Stimulated activated CD4-positive, alpha-beta T cell treated with anti-CD3 and anti-CD28 coated beads, TNF-alpha, amount 100 ng/mL, for 1 hour (primary cell): ENCODE measurements at places on chromosomes 16 and 17.

- no peak for DNase-seq
Observed at GRCh38 chr17:81491761-81492160, 20.8 kb downstream of the ACTG1 start.

GRCh38 chr16:68793401-68793857 lies 49.9 kb upstream of the TANGO6 start:
- DNase-seq, result no peak

- DNase-seq, result no peak
Observed at GRCh38 chr17:7811251-7811650, 22.8 kb upstream of the KDM6B start.

DNA sequence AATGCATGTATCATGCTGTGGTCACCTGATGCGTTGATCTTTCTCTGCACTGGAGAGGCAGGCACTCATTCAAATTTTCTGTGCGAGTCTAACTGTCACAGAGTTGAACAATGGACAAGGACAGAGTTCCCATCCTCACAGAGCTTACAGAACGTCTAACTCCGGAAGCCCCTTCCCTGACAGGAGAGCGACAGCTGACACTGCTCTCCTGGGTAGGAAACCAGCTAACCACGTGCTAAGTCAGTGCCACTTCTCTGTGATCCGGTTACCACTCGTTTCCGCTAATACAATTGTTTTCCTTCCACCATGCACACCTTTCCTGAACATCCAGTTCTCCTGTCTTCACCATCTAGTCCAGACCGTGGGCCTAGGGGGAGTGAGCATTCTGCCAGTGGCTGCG lies 11.3 kb downstream of the KLHDC4 start:
- DNase-seq, result no peak

DNA sequence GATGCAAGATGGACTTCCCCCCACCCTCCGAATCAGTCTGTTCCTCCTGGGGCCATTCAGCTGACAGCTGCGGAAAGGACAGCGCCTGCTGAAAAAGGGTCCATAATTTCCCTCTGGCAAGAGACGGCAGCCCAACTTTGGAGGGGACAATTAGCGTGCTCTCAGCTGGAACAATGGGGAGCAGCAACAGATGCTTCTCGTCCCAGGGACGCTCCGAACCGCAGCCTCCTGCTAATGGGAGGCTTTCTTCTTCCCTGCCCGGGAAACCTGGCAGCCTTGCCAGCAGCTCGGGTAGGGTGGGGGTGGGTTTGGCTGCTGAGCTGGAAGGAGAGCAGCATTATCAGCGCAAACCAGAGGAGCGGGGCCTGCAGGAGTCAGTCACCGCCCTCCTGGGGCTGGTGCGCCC lies 500.0 kb upstream of the SALL1 start:
- no peak for DNase-seq

DNA sequence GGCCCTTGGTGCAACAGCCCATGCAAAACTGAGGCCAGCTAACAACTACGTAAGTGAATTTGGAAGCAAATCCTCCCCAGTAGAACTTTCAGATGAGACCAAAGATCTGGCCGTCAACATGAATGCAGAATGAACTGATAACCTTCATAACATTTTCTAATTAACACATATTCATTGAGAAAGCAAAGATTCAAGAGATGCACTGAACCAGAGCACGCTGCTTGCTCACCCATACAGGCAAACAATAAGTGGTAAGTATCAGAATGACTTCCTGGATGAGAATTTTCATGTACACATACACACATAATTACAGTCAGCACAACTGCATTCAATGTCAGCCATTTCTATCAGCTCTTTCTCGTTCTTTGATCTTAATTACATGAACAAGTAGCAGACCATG lies 30.6 kb downstream of the XYLT1 start:
- DNase-seq, result no peak

DNA sequence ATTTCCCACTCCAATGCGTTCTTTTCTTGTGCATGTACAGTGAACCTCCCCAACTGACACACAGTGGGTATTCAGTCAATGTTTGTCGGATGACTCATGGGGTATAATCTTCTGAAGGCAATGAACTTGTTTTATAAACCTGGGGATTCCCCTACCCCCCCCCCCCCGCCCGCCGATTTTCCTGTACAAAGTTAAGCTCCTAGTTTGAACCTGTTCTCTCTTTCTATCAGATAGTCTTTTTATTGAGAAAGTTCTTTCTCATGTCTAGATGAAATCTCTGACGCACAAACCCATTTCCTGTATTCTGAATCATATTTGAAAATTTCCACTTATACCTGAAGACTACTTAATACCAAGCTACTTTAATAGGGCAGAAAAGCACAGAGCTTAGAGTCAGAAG lies 338.3 kb downstream of the CA10 start:
- DNase-seq, result no peak

GRCh38 chr16:78624366-78624765 lies 524.9 kb downstream of the WWOX start:
- no peak for DNase-seq

GRCh38 chr16:339680-340079 lies 12.8 kb downstream of the AXIN1 start:
- DNase-seq, result no peak

- no peak for DNase-seq
Observed at GRCh38 chr17:38673707-38674013, 1.1 kb downstream of the EPOP start.

GRCh38 chr16:89084814-89085612 lies 8.6 kb upstream of the ACSF3 start:
- no peak for DNase-seq

DNA sequence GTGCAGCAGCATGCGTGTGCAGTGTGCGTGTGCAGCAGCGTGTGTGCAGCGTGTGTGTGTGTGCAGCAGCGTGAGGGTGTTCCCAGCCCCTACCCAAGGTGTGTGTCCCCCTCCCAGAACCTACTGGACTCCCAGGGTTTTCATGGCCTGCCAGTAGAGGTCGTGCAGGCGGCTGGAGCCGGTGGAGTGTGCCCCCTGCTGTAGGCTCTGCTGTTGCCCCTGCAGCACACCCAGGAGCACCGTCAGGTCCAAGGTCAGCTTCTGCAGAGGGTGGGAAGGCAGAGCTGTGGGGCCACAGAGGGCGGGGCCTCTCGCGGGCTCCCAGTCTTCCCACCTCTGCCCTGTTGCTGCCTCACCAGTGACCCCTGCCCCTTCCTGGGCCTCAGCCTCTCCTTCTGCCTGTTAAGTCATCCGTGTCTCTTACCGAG lies 14.9 kb downstream of the MYBBP1A start:
- DNase-seq, result no peak

DNA sequence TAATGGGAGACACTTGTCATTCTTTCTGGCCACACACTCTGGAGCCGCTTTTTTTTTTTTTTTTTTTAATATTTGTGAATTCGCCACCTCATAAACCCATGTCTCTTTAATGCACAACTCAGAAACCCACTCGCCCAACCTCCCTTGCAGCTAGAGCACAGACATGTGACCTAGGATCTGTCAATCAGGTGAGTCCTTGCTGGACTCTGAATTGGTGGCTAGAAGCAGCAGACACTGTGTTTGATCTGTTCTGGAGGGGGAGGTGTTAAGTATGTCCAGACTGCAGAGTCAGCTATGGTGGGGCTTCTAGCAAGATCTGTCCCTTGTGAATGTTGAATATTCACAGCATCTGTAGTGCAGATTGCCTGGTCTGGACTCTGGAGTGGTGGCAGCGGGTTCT lies 112.1 kb downstream of the PRKCB start:
- DNase-seq, result no peak

DNA sequence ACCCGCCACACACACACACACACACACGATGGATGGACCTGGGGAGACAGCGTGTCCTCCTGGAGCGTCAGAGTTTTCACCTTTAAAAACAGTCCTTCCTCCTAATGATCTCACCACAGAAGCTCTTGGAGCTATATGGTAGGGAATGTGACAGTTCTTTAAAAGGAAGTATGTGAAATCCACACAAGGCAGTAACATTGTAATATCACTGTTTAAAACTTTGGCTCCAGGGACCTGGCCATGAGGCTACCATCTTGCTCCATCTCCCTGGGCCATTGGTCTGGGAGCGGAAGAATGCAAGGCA lies 302.4 kb downstream of the SOX9 start:
- DNase-seq, result no peak

DNA sequence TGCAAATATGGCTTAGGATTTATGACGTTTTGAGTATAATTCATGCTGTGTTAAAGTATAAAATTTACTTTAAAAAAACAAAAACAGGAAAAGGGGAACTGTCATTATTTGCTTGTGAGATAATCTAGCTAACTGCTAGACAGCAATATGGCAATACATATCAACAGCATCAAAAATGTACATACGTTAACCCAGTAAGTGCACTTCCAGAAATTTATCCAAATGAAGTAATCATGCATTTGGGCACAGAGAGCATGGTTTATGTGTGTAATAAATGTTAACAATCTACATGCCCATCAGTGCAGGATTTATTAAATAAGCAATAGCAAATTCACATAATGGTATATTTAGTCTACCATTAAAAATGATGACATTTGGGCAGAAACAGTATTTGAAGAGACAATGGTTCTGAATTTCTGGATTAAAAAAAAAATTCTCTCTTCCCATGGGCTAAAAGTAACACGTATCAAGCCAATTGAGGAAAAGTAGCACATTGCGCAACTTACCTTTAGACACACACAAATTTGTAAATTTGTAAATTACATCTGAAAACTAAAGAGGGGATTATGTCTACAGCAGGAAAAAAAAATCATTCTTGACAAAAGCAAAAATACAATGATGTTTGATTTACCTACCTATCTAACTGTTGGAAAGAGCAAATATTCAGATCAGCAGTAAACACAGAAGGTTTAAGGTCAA lies 80.2 kb downstream of the CACNG1 start:
- DNase-seq, result no peak

DNA sequence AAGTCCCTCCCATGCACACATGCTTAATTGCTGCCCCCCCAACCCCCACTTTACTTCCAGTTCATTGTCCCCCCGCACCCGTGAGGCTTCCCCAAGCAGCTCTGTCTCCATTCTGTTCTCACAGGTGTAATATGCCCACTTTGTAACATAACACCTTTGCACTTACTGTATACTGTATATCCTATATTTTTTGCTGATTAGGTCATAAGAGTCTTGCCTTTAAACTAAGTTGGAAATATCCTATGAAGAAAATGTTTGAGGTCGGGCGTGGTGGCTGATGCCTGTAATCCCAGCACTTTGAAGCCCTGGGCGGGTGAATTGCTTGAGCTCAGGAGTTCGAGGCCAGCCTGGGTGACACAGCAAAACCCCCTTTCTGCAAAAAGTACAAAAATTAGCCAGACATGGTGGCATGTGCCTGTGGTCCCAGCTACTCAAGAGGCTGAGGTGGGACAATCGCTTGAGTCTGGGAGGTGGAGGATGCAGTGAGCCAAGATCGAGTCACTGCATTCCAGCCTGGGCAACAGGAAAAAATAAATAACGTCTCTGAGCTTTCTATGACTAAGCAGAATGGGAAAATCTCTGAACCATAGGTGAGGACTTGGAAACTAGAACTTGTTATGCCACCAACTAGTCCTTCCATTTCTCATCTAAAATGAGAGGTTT lies 76.1 kb downstream of the TNRC6C start:
- no peak for DNase-seq

DNA sequence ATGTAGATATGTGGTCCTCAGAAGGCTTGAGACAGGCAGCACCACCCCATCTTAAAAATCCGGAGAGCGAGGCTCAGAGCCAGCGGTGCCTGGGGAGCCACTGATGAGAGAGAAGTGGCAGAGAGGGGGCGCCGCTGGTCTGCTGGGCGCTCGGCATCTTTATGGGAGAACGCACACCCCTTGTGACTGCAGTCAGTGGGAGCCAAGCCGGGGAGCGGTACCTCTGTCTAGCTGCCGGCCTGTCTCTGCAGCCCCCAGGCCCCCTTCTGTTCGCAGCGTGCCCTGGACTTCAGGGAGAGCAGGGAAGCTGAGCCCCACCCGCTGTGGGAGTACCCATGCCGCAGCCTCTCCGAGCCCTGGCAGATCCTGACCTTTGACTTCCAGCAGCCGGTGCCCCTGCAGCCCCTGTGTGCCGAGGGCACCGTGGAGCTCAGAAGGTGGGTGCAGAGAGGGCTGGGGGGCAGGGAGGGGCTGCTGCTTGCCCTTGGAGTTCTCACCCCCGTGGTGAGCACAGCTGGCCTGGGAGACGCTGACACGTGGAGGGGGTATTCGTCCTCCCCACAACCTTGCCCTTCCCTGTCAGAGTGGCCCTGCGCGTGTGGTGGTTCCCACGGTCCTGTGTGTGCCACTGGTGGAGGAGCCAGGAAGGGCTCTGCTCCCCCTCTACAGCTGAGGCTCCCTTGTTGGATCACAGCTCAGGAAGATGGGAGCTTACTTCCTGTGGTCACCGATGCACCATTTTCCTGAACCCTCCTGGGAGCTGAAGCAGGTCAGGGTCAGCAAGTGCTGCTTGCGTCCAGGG lies 44.8 kb downstream of the PRMT7 start:
- DNase-seq, result no peak

DNA sequence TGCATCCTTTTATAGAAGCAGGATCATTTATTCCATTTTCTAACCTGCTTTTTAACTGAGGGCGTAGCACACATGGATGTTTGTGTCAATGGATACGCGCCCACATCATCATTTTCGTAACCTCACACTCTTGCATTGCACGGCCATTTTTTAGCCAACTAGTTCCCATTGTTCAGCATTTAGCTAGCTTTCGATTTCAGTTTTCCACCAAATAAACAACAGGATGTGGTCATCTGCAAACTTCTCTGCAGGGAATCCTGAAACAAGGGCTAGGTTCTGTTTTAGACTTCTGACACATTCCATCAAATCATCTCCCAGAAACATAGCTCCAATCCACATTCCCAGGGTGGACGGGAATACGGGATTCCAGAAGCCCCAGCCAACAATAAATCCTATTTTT lies 6.4 kb downstream of the CYB561 start:
- DNase-seq, result no peak

- DNase-seq, result peak; percentile 42
Observed at GRCh38 chr16:66604376-66605176, at the start of gene CMTM3. CMTM3 (plus strand) TSS chr16:66604704; CDS start chr16:66604806, 102 bp downstream.

DNA sequence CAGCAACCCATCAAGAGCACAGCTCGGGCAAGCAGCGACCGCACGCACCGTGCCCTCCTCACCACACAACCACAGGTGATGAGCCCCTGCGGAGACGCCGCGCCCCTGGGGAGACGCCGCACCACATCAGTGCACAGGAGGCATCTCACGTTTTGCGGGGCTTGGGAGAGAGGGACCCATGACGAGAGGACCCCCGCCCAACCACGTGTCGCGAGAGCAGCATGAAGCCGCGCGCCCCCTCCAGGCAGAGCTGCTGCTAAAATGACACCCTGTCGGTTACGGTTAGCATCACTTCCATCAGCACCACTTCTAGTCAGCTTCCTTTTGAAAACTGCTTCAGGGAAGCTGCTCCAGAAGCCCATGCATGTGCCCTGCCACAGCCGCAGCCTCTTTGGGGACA lies 45.3 kb downstream of the KLHDC4 start:
- DNase-seq, result no peak
